NCI-H446 (cell line): ENCODE measurements at places on chromosomes 11 and 22.

GRCh38 chr22:38177926-38178604 is 3.6 kb downstream of the PLA2G6 start:
- no peak for DNase-seq

GRCh38 chr11:31671681-31672080 is 139.4 kb downstream of the PAX6 start:
- no peak for DNase-seq

- peak; percentile 76 for DNase-seq
These were observed 58.2 kb downstream of the ACER3 start for GRCh38 chr11:76918941-76919386.

GRCh38 chr22:37254209-37254866 is 10.3 kb upstream of the RAC2 start:
- DNase-seq, result no peak

DNA sequence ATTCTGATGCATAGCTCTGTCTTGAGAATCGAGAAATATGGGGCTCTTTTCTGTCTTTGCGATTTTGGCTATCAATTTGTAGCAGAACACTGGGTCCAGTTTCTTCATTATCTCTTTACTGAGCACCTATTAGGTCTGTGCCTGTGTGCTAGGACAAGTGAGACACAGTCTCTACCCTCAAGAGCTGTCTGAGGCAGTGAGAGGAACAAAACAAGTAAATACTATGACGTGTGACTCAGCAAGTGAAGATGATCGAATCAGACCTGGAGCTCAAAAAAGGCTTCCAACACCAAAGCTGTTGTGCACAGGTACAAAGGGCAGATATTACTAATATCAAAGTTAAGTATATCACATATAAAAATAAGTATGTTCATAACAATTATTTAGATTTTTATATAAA is 52.4 kb downstream of the LGR4 start:
- DNase-seq, result no peak

DNA sequence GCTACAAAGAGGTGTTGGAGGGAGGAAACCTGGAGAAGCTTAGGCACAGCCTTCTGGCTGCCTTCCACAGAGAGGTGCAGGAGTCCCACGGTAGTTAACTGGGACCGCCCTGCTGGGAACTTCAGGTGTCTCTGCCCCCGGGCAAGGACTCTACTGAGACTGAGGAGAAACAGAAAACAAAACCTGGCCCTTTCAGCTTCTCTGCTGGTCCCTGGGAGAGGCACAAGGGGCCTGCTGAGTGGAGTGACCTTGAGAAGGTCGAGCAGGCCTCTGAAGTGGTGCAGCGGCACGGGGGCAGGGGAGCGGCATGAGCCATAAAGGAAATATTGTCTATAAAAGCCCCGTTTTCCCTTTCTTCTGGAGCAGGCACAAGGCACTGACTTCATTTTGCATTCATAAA is 38.9 kb downstream of the NTM start:
- no peak for DNase-seq

DNA sequence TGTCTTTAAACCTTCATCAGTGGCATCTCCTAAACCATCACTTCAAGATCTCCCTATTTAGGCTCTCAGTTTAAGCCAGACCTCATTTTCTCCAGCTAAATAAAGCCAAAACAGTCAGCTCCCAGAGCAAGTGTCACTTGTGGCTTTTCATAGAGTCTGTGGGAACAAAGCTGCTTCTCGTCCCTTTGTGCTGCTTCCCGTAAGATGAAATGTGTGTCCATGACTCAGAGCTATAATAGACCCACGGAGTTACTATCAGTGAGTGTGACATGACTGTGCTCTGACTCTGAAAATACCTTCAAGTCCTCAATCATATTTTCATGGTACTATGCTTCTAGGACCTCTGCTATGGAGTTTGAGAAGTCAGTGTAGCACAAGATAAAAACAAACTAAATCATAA is 57.3 kb upstream of the SLN start:
- no peak for DNase-seq

GRCh38 chr11:36454551-36454940 is 55.5 kb downstream of the TRAF6 start:
- DNase-seq, result no peak

GRCh38 chr11:94036096-94036495 is 14.9 kb downstream of the HEPHL1 start:
- DNase-seq, result no peak

DNA sequence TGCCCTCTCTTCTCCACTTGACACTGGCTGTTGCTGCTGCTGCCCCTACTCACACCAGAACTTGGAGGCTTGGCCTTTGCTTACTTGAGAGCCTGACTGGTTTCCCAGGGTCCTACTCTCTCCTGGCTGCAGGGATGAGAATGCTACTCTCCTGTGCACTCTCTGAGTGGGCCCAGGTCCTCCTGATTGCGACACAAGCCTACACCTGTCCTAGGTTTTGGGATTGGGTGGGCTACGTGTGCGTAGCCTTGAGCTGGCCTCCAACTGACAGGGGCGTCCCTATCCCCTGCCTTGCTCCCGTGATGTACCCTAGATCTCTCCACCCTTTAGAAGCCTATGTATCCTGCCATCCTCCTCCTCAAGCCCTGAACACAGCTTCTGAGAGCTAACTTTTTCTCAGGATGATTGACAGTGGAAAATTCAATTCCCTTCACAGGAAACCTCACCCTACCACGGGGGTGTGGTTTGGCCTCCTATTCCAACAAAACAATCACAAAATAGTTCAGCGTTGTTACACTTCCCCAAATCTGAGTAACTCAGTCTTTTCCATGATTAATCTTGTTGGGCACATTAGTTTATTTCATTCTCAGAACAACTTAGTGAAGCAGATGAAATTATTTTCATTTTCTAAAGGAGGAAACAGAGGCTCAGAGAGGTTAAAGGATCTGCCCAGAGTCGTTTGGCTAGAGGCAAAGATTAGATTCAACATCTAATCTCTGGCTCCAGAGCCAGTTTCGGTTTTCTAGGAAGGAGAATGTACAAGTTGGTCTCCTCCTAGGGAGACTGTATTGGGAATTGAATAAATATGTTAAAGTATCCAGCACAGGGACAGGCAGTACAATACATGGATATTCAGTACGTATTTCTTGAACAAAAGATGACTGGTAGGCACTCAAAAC is 17.6 kb upstream of the AMOTL1 start:
- no peak for DNase-seq

DNA sequence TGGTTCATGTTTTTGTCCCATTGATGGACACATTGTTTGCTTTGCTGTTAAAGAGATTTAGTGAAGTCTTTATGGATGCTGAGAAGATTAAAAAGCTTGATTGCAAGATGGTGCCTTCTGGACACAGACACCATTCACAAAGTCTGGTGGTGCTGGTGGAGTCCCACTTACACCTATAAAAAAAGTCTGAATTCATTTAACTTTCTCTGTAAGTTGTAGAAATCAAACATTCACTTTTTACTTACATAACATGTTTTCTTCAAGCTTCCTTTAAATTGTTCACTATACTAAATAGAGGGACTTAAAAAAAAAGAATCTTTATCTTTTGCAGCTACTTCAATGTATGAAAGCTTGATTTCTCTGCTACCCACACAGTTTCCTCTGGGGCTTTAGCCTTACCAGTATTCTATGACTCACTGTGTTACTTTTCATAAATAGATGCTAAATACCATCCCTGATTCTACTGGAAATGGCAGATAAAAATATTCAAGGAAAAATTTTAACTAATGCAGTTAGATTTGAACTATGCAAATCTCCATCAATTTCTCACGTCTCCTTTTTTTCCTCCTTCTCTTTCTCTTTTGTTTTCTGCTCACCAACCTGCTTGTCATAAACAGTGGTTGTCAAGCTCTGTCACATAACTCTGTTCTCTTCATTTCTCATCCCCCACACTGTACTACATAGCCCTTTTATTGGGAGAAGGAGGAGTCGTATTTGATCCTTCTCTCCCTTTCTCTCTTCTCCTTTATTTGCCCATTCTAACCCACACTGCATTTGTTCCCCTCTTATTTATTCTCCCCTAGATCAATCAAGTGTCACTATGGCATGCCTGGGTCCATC is 89.7 kb downstream of the FAM76B start:
- DNase-seq, result no peak

- no peak for DNase-seq
These were observed 7.7 kb downstream of the LIF start for GRCh38 chr22:30238661-30239487.

GRCh38 chr11:61975638-61976419 is 8.4 kb upstream of the FTH1 start:
- DNase-seq, result no peak

GRCh38 chr11:78268591-78269410 is 80.1 kb downstream of the USP35 start:
- DNase-seq, result no peak

DNA sequence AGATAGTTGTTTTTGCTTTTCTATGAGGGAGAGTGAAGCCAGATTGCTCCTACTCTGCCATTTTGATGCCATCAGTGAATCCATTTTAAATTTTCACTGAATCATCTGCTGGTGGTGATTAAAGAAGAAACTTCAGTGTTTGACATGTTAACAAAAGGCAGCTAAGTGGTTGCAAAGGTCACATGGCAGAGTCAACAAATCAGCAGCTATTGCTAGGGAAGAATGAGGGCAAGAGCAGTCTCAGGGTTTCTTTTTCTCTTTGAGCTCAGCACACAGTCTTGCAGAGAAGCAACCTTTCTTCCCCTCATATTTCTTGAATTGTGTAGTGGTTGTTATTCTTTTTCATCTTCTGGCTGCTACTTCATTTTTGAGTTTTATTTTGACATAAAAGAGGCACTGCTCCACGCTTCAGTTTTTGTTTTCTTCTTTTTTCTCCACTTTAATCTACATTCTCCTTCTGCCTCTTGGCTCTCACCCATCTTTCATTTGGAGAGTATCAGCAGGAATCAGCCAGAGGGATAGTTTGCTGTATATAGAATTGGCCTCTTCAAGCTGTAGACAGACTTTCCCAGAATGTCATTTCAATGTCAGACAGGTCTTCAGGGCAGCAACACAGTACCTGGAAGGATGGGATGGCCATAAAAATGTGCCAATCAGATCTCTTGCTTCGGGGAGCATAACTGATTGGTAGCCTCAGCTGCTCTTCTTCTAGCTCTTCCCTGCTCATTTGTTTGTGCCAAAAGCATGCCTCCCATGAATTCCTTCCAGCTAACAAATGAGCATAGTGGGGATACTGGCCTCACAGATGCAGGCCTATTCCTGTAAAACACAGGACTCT is 153.9 kb downstream of the TRPC6 start:
- no peak for DNase-seq

DNA sequence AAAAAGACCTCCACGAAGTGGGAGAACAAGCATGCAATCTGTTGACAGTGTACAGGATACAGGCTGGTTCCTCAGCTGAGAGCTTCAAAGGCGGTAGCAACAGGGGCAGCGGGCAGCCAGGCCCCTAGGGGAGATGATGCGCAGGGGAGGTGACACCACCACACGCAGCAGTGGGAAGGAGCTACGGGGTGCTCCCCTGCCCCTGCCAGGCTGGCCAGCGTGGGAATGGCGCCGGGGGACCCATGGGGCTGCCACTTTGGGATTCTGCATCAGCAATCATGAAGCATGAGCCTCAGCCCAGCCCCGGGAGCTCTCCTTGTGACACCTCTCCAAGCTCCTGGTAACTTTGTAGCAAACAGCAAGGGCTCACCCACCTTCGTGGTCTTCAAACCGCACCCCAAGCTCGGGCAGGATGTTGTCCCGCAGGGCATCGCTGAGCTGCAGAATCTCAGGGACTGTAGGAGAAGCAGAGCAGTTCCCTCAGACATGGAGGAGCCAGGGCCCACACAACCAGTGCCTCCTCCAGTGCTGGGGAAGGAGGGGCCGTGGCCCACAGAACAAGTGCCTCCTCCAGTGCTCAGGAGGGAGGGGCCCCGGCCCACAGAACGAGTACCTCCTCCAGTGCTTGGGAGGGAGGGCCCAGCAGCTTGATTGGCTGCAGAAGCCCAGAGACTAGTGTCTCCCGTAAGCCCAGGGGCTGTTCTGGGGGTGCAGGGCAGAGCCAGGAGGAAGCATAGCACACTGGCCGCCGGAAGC is 14.6 kb upstream of the NAP1L4 start:
- DNase-seq, result no peak

GRCh38 chr11:93611836-93612677 is 49.4 kb upstream of the CEP295 start:
- no peak for DNase-seq

- no peak for DNase-seq
These were observed 21.4 kb downstream of the RBX1 start for GRCh38 chr22:40972587-40972986.

GRCh38 chr11:1763336-1763795 is 361 bp downstream of the CTSD start:
- no peak for DNase-seq

GRCh38 chr11:78886616-78887015 is 312.0 kb upstream of the NARS2 start:
- DNase-seq, result no peak

DNA sequence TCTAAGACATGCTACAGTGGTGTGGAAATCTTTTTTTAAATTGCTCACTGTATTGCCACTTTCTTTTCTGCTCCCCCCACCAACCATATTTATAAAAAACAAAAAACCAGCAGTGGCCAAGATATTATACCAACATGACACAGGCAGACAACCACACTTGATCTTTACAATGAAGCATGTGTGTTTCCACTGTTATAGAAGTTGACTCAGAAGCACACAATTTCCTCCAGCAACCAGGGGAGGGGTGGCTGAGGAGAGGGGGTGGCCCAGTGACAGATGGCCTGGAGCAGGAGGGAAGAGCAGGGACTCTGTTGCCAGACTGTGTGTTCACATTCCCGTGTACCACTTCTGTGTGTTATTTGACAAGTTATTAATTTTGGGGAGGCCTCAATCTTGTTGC is 14.8 kb downstream of the CD59 start:
- DNase-seq, result peak; percentile 59

- no peak for DNase-seq
These were observed 354.2 kb downstream of the TBC1D22A start for GRCh38 chr22:47116426-47117341.

DNA sequence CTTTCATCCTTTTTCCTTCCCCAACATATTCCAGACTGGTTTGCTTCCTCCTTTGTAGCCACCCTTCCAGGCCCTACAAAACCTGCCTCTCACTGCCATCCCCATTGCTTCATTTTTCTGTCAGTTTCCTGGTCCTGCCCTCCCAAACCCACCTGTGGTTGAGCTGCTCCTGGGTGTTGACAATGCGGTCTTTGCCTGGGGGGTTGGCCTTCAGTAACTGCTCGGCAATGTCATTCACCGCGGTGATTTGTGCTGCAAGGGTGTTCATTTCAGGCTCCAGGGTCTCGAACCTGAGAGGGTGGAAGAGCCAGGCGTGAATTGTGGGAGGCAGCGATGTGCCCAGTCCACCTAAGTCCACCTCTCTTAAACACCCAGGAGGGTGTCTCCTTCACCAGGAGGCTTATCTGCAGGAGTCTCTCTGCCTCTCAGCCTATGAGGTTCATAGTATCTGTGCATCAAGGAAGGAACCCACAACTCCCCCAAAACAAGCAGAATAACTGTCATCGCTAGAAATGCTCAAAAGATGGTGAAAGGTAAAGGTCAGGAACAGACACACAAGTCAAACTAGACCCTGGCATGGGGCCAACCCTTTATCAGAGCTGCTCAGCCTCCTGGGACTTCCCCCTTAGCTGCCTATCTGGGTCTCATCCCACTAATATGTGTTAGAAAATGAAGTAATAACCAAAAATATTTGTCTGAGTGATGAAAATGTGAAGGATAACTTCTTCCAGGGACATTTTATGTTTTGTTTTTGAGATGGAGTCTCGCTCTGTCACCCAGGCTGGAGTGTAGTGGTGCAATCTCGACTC is 23.9 kb upstream of the RBM4B start:
- DNase-seq, result no peak
